ENCODE measurements at places on chromosomes 13 and 19.

DNA sequence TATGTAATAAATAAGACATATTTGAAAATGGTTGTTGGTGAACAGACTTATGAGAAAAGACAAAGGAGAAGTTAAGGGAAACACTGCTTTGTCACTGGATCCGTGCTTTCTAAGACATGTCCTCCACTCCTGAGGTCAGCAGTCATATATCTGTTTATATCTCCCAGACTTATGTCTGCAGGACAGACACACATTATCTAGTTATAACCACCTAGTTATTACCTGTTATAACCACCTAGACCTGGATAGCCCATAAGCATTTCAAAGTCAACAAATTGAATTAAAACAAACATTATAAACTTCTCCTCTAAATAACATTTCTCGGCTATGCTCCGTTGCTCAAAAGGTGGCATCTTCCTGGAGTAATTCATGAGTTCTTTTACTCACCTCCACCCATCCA lies 96.4 kb downstream of the SPRY2 start:
- no peak for DNase-seq

DNA sequence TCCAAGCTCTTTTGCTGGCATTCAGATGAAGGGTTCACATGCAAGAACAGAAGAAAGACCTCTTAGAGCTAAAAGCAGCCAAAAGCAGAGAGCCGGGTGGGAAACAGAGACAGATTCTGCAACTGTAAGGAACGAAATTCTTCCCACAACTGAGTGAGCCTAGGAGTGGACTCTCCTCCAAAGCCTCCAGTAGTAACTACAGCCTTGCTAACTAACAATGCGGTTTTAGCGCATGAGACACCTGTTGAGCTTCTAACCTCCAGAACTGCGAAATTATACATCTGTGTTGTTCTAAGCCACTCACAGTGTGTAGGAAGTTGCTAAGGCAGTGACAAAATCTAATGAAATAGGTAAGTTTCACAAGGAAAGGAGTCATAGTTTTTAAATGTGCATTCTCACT lies 98.1 kb upstream of the SLITRK1 start:
- no peak for DNase-seq

- no peak for DNase-seq
These were observed 10.9 kb downstream of the ARHGEF1 start for GRCh38 chr19:41893899-41894298.

- no peak for DNase-seq
These were observed 8.0 kb downstream of the PTH2 start for GRCh38 chr19:49415102-49415809.

- no peak for DNase-seq
These were observed 2.2 kb downstream of the TMPRSS9 start for GRCh38 chr19:2362046-2362969.

DNA sequence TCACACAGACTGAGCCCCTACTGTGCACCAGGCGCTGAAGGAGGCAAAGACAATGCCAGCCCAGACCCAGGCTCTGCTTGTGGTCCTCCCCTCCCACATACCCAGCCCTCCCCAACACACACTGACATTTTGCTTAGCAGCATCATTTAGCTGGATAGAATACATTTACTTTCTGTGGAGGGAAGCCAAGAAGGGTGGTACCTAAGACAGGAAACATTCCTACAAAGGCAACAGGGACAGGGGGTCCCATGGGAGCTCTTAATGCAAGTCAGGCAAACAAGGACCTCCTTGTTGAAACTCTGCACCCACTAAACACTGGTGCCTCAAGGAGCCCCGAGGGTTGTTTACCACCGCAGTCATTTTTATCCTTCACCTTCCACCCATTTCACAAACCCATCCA lies 77.0 kb upstream of the ZNF507 start:
- no peak for DNase-seq

- DNase-seq, result no peak
These were observed 890.1 kb upstream of the PCDH20 start for GRCh38 chr13:62305756-62306155.

GRCh38 chr13:46473806-46474205 lies 79.2 kb upstream of the LRCH1 start:
- DNase-seq, result no peak

GRCh38 chr19:5049561-5049960 lies 80.6 kb downstream of the KDM4B start:
- DNase-seq, result no peak
